ENCODE measurements at places on chromosomes 5 and 9.

GRCh38 chr5:145981589-145982571, 45.5 kb downstream of the SH3RF2 start:
- no peak for DNase-seq

DNA sequence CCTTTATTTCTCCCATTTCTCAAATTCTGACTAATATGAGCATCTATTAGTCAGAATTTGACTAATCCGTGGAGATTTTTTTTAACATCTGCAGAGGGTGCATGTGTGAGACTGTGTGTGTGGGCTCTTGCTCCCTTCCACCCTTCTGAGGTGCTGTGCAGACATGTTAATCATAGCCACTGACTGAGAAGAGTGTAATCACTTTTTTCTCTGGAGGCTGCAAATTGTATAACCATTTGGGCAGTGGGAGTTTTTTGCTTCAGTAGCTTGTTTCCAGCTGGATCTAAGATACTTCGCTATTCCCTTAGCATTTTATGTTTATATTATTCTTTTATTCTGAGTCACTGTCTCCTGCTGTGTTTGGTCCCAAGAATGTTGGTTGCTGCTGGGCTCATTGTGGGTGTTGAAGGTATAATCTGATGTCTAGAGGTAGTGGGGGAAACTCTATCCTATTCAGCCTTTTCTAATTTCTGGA, 66.2 kb downstream of the ARHGEF28 start:
- DNase-seq, result no peak

DNA sequence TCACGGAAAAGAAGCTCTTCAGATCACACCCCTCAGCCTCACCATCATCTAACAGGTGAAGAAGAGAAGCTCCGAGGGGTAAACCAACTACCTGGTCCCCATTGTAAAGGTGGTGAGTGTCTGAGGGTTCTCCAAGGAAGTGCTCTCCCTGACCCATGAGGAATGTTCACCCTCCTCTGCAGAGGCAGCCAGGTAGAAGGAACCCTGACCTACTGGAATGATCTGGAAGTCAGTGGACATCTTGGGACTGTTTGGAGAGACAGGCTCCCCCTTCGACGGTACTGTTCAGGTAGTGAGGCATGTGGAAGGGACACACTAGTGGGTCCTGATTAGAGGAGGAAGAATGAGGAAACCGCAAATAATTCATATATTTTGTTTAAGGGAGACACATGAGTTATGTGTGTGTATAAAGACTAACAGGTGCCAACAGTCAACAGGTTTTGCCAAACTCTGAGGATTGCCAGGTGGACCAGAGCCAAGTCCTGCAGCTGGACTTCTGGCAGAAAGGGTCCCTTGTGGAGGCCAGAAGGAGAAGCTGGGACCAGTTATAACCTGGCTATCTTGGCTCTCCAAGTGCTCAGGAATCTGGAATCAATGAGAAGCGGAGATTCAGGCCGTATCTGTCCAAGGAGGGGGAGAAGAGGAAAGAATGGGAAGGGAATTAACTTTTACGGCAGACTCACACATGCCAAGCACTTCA, 3.0 kb upstream of the ZBTB34 start:
- DNase-seq, result no peak

GRCh38 chr5:139019880-139020279, 144.7 kb upstream of the LRRTM2 start:
- DNase-seq, result no peak

GRCh38 chr5:91296674-91297143, 86.4 kb downstream of the ARRDC3 start:
- no peak for DNase-seq

GRCh38 chr9:14542071-14542470, 151.2 kb downstream of the ZDHHC21 start:
- no peak for DNase-seq

- no peak for DNase-seq
Observed at GRCh38 chr9:95118596-95118995, 198.9 kb downstream of the FANCC start.

- peak; percentile 83 for DNase-seq
Observed at GRCh38 chr5:172806897-172807672, 27.0 kb upstream of the ERGIC1 start.

GRCh38 chr5:38745836-38746732, 99.7 kb upstream of the OSMR start:
- DNase-seq, result no peak

Measured in hematopoietic multipotent progenitor cell treated with erythropoietin and hydrocortisone succinate and interleukin-3 and kit ligand, for 15 days (in vitro differentiated cells).